Foreskin keratinocyte (primary cell): ENCODE measurements at places on chromosomes 11 and 22. TPM values are rescaled to one million over a fixed set of nuclear protein-coding genes. Genes with fewer than 3 reads are reported as not detected.

The NXPE2 gene
- not detected in 2 replicates for total RNA-seq

The ZNRF3 gene
- 5.9 and 6.7 TPM in 2 replicates for total RNA-seq

The MAPK8IP1 gene
- total RNA-seq: 0.78 and 1.0 TPM in 2 replicates

The LRRN4CL gene
- total RNA-seq: 0.39 and 0.41 TPM in 2 replicates

The CLDN5 gene
- not detected in 2 replicates for total RNA-seq
